Naive thymus-derived CD4-positive, alpha-beta T cell (primary cell): ENCODE measurements at places on chromosomes 16 and 17. TPM values are rescaled to one million over a fixed set of nuclear protein-coding genes. Genes with fewer than 3 reads are reported as not detected.

GRCh38 chr16:70804153-70804733 lies 3.3 kb upstream of the VAC14 start:
- DNase-seq = no peak

DNA sequence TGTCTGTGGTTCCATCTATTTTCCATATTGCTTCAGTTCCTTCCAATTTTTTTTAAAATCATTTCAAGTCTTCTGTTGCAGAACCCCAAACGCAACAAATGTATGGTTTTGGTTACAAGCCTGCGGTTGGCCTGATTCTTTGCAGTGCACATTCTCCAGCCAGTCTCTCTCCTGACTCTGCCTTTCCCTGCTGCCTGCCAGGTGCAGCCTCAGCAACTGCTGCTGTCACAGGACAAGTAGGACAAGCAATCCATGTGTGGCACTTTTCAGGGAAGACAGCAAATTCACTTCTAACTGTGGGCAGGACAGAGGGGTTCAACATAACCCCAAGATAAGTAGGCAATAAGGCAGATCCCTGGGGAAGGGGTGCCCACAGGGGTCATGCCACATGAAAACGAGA lies 24.2 kb downstream of the EMP2 start:
- DNase-seq = no peak

GRCh38 chr16:80346111-80346632 lies 194.6 kb upstream of the DYNLRB2 start:
- no peak for DNase-seq

- DNase-seq = no peak
Observed at GRCh38 chr17:65202844-65203571, 65.8 kb downstream of the RGS9 start.

TNRC6C gene
- 123 TPM for total RNA-seq

TEKT1 gene
- total RNA-seq = not detected

DNA sequence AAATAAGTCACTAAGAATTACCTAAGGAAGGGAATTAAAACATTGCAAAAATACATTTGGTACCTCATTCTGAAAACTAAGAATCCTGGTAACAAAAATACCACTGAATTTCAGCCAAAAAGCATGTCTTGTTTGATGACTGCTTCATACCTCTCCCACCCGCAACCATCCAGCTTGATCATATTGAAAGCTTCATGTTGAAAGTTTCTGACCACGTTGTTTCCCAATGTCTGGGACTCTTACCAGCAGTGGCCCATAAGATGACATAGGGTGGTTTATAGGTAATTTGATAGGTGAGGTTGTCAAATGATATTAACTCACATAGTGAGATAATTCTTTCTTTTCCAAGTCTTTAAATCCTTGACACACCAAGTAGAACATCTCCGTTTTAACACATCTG lies 139.3 kb downstream of the CDH11 start:
- no peak for DNase-seq

DNA sequence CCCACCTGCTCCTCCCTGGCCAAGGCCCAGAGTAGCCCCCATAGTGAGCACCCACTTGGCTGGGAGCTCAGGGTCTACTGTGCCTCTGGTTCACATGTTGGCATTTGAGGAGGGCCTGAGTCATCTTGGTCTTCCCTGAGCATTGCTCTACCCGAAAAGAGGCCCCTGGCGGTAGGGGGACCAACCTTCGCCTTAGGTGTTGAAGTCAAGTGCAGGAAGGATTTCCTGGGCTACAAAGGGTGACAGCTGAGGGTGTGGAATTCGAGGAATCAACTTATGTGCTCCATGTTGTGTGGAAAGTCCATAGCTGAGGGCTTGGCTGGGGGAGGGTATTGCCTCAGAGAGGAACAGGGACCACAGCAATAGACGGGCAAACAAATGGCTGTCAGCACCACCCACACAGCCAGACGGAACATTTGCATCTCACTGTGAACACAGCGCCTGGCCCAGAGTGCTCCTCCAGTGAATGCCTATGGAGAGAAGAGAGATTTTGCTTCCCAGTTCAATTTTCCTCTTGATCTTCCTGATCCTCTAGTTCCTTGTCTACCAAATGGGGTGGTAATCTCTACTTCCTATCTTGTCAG lies 35.6 kb upstream of the NGFR start:
- DNase-seq = no peak

GRCh38 chr17:44038604-44039011 lies 23.8 kb upstream of the TMEM101 start:
- DNase-seq = no peak

- no peak for DNase-seq
Observed at GRCh38 chr16:57630407-57630797, 2.0 kb downstream of the ADGRG1 start.
